ENCODE measurements at places on chromosomes 2 and 18. TPM values are rescaled to one million over a fixed set of nuclear protein-coding genes. Genes with fewer than 3 reads are reported as not detected.

PDE11A gene
- 3.9 TPM for total RNA-seq

RUFY4 gene
- 0.29 TPM for total RNA-seq

DSG4 gene
- total RNA-seq, result not detected

VAPA gene
- total RNA-seq, result 223 TPM

Measured in metanephros (tissue), 2 donors.